ENCODE measurements at places on chromosomes 12 and 14.

- no peak for DNase-seq
Measured at GRCh38 chr12:65490250-65490649, 211.8 kb downstream of the MSRB3 start.

- DNase-seq: no peak
Measured at GRCh38 chr12:49462083-49462744, 76.6 kb upstream of the KCNH3 start.

- DNase-seq: no peak
Measured at GRCh38 chr14:23469906-23470403, 452 bp downstream of the NGDN start.

GRCh38 chr14:100147181-100147631 is 12.2 kb downstream of the DEGS2 start:
- DNase-seq: no peak

GRCh38 chr12:132513070-132513398 is 23.1 kb downstream of the FBRSL1 start:
- DNase-seq: no peak

DNA sequence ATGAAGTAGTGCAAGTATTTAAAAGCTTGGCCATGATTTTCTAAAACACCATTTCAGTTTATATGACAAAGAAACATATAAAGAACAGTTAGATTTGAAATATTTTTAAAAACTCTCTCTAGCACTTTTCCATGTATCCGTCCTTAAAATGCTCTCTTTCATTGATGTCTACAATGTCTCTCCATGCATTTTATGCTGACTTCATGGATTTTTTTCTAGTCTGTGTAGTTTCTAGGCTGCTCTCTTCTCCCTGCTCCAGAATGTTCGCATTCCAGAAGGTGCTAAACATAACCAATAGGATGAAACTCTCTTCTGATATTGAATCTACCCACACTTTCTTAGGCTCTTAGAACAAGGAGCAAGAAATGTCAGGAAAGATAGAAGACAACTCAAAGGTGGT is 124.8 kb downstream of the PLCZ1 start:
- no peak for DNase-seq

DNA sequence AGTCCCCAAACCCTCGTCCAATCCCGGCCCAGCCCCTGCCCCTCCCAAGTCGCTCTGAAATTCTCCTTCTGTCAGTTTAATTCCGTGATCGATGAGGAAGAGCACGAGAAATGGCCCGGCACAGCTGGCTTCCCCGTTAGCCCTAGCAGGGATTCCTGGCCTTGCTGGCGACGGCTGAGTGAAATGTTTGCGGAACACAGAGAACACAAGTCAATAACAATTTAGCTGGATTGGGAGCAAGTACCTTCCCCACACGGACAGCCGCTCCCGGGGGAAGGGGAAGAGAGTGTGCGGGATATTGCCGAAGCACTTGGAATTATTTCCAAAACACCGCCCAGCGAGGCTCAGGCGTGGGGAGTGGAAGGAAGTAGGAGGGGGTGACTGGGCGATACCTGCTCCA is 134.6 kb downstream of the RBM19 start:
- no peak for DNase-seq

- DNase-seq: peak; percentile 77
Measured at GRCh38 chr12:51820526-51821439, 27.7 kb downstream of the FIGNL2 start.
